Foreskin fibroblast (primary cell): ENCODE measurements at places on chromosomes 7 and 10.

- DNase-seq = peak; percentile 88
Observed at GRCh38 chr10:110395350-110396283, 90.9 kb upstream of the SMNDC1 start.

DNA sequence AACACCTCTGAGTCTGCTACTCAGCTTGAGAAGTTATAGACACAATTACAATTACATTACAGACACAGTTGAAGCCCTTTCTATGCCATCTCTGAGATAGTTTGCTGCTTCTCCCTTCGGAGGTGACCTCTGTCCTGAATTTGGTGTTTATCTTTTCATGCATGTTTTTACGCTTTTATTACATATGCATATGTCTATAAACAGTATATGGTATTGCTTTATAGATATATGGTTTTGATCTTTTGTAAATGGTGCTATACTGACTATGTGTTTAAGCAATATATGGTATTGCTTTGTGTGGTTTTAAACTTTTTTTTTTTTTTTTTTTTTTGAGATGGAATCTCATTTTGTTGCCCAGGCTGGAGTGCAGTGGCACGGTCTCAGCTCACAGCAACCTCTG is 48.4 kb downstream of the HK1 start:
- DNase-seq = no peak

- DNase-seq = no peak
Observed at GRCh38 chr7:742791-743190, 15.7 kb upstream of the PRKAR1B start.

- peak; percentile 78 for DNase-seq
Observed at GRCh38 chr7:128030654-128031611, at the start of gene LRRC4. Gene LRRC4, minus strand, starts transcription at chr7:128031437. Its CDS starts 797 bp downstream, at chr7:128030640.

DNA sequence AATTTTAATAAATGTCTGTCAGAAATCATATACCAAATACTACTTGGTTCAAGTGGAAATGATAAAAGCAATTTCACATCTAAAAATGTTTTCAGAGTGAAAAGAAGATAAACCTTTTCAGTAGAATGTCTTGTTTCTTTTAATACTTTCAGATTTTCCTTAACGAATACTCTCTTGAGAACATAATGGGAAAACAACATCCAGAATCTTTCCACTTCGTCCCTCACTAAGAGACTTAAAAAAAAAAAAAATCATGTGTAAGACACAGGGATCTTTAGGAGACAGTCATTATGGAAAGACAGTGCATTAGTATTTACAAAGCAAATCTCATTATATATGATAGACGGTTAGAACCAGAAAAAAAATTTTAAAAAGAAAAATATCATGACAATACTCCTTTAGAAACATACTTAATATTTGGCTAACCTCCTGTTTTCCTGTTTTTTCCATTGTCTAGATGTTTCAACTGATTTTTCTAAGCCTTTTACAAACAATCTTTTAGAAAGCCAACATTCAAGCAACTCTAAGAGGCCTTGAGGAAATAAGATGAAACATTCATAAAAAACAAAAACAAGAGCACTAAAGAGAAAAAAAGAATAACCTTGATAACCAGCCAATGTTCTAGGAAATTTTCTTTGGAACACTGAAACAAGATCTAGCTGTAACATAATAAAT is 339.9 kb upstream of the LRRN3 start:
- no peak for DNase-seq

- DNase-seq = no peak
Observed at GRCh38 chr10:85604136-85604725, 762.4 kb downstream of the GRID1 start.

DNA sequence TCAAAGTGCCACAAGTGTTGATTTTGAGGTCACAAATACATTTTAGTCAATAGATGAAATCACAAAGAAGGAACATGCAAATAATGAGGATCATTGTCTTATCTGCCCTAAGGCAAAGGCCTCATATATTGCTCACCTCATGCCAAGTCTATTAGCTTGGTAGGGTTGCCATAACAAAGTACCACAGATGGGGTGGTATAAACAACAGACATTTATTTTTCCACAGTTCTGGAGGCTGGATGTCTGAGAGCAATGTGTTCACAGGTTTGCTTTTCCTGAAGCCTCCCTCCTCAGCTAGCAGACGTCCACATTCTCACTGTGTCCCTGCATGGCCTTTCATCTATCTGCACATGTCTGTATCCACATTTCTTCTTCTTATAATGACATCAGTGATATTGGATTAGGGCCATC is 59.6 kb downstream of the RELN start:
- no peak for DNase-seq
